ENCODE measurements at places on chromosomes 2 and 18.
A peak's percentile ranks its signal among the peaks of the same experiment; 100 is the strongest.

DNA sequence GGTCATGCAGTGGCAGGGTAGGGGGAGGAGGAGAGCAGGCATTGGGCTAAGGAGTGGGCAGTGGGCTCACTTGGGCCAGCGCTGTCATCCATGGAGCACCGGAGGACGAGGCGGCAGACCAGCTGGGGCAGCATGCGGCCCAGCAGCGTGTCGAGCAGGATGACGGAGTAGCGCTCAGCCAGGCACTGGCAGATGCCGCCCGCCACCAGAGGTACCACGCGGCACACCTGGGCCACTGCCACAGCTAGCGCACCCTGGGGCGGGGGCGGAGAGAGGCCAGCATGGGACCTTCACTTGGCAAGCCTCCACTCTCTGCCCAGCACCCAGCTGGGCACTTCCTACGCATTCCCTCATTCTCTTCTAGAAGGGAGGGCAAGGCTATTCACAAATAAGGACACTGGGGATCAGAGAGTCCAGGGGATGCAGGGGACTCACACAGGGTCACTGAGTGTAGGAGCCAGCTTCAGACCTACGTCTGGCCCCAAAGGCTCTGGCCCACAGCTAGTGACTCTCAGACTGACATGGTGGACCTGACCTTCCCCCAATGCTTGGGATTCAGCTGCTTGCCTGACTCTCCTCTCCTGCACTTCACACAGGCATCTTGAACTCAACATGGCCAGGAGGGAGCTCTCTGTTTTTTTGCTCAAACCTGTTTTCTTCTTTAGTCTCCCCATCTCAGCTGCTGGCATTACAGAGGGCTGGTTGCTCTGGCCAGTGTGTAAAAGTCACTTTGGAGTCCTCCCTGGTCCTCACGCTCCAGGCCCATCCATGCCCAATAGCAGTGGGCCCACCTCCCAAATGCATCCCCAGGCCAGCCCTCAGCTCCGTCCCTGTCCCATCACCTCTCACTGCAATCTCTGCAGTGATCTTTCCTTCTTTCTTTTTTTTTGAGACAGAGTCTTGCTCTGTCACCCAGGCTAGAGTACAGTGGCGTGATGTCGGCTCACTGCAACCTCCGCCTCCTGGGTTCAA is 4.1 kb downstream of the SFTPB start:
- DNase-seq: no peak

DNA sequence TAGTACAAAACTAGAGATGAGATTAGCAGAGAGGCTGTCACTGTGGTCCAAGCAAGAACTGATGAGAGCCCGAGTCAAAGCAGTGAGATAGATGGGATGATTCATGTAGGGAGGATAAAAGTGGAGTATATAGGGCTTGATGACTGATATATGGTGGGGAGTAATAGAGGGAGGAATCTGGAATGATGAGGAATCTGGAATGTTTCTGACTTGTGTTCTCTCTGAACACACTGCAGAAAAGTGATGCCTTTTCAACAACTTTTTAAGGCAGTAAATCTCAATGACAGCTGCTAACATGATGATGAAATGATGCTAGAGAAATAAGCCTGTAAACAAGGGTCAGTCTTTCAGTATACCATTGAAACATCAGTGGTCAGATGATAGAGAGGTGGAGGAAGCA is 143.5 kb upstream of the SP5 start:
- no peak for DNase-seq

DNA sequence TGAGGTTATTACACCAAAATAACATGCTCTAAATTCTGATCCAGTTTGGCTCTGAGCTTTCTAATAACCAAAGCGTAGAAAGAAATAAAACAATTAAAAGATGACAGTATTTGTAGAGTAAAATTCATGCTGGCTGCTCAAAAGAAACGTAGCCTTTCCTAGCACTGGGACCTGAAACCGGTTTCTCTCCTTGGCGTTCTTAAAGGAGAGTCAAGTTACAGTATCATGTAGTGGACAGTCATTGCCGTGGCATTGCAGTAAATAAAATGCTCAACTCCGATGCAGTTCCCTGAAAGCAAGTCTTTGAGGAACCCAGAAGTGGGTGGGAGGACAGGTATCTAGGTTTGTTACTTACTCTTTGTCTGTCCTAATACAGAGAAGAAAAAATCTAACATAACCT is 52.7 kb upstream of the ITM2C start:
- DNase-seq: no peak

GRCh38 chr2:58731488-58731869 is 490.4 kb upstream of the FANCL start:
- no peak for DNase-seq

GRCh38 chr18:6605115-6605869 is 124.2 kb upstream of the ARHGAP28 start:
- peak; percentile 27 for DNase-seq

- no peak for DNase-seq
These were observed 190.6 kb downstream of the MYCN start for GRCh38 chr2:16130906-16131400.

DNA sequence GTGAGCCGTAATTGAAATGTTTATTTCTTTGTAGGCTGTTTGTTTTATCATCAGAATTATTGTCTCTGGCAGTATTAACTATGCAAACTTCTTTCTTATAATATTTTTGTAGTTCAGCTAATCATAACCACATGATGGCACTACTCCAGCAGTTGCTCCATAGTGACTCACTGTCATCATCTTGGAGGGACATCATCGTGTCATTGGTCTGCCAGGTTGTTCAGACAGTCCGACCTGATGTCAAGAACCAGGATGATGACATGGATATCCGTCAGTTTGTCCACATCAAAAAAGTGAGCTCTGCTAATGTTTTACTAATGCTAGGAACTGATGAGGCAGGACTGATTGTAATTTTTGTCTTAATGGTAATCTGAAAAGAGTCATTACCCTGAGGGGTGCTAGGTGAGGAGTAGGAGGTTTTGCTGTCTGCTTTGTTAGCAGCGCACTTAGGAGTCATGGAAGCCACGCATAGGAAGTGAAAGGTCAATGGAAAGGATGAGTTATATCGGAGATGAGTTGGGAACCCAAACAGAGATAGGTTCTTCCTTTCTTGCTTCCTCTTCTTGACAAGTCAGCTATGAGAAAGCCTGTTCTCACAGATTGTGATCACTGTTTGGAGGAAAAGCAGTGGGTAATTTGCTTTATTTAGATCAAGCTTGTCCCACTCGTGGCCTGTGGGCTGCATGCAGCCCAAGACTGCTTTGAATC is 49.2 kb downstream of the PIKFYVE start:
- peak; percentile 69 for DNase-seq

- peak; percentile 22 for DNase-seq
These were observed 745.9 kb upstream of the ACVR2A start for GRCh38 chr2:147098940-147099339.

GRCh38 chr2:227325839-227326195 is 766 bp downstream of the MFF start:
- DNase-seq: peak; percentile 68

GRCh38 chr2:241064802-241065354 is 37.2 kb downstream of the MTERF4 start:
- no peak for DNase-seq

Data from AG20443 (cell line).